Brain pericyte (primary cell): ENCODE measurements at places on chromosomes 5 and 9.

DNA sequence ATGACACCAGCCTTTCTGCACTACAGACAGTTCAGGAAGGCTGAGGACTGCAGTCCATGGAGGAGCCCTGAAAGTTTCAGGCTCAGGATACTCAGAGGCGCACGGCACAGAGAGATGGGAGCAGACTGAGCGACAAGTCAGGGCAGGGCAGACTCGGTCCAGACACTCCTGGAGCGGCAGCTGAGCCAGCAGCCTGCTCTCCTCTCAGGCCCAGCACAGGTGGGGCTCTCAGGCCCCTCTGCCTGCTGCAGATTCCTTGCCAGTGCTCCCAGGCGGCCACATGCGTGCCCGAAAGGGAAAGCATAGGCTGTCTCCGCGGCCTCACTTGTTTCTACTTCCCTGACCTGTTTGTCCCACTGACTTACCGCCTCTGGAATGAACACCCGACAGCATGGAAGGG, 228.3 kb downstream of the IRX2 start:
- no peak for DNase-seq

- no peak for DNase-seq
Measured at GRCh38 chr5:107295914-107296313, 374.8 kb downstream of the EFNA5 start.

- no peak for DNase-seq
Measured at GRCh38 chr9:118686959-118687358, 682.3 kb downstream of the BRINP1 start.

- no peak for DNase-seq
Measured at GRCh38 chr5:179148703-179149170, 88.6 kb downstream of the ZNF354C start.

DNA sequence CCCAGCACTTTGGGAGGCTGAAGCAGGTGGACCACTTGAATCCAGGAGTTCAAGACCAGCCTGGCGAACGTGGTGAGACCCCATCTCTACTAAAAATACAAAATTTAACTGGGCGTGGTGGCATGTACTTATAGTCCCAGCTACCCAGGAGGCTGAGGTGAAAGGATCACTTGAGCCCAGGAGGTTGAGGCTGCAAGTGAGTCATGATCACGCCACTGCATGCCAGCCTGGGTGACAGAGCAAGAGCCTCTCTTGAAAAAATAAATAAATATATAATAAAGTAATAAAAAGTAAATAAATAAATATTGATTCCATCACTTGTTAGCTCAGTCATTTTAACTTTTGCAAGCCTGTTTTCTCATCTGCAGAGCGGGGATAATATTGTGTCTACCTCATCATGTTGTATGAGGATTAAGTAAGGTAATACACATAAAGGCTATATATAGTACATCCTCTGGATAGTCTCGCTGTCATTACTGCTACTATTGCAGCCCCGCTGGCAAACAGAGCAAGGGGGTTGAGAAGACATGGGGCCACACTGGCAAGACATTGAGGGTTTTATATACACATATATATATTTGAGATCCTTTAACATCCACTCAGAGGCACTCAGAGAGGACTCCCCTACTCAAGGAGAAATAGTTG, 210.9 kb downstream of the C9orf152 start:
- DNase-seq: no peak

DNA sequence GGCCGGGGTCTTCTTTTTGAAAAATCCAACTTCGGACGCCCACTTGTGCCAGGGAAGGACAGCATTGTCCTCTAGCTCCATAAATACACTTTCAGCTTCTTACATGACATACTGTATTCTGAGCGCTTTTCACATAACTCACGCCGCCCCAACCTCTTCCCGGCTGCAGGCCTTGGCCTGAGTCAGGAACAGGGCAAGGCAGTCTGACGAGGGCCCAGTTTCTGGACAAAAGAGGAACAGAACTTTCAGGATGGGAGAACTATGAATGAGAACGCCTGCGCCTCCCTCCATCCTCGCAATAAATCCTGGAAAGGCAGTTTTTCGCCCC, 650 bp downstream of the DCTN4 start:
- DNase-seq: no peak

- no peak for DNase-seq
Measured at GRCh38 chr5:68440245-68440644, 224.7 kb downstream of the PIK3R1 start.

GRCh38 chr5:113218200-113218599, 216.6 kb downstream of the TSSK1B start:
- DNase-seq: no peak

DNA sequence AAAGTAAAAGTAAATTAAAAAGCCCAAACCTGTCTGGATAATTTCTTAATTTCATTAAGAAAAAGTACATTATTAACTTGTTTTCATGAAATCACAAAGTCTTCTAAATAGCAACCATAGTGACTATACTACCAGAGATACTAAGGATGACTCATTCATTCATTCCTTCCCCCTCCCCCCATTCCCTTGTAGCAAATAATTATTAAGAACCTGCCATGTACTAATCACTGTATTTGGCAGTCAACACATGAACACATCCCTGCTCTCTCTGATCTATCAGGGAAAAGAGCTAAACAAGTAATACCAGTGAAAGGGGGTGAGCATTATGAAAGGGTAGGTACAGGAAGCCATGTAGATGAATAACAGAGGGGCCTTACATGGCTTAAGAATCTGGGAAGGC, 203.9 kb downstream of the CWC27 start:
- DNase-seq: no peak

DNA sequence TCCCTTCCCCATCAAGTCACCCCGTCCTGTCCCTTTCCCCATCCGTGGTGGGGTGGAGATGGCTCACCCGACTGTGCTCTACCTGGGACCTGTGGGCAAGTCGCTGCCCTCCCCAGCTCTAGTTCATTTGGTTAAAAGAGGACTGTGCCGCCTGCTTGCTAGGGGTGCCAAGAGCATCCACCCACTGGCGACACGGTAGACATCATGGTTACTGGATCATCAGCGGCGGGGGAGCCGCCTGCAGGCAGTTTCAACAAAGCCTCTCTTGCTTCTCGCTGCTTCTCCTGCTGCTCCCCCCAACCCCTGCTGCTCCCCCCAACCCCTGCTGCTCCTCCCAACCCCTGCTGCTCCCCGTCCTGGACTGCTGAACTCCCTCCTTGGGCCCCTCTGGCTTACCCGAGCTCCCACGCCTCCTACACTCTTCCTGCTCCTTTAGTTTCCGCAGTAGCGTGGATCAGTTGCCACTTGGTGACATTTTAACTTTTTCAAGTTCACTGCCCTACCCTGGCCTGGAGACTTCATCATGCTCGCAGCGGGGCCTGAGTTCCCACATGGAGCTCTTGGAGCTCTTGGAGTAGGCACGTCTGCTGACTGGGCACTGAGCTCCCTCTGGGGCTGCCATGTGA, 22.0 kb upstream of the SCGB3A1 start:
- no peak for DNase-seq

- DNase-seq: no peak
Measured at GRCh38 chr5:100647461-100648230, 112.5 kb downstream of the FAM174A start.

DNA sequence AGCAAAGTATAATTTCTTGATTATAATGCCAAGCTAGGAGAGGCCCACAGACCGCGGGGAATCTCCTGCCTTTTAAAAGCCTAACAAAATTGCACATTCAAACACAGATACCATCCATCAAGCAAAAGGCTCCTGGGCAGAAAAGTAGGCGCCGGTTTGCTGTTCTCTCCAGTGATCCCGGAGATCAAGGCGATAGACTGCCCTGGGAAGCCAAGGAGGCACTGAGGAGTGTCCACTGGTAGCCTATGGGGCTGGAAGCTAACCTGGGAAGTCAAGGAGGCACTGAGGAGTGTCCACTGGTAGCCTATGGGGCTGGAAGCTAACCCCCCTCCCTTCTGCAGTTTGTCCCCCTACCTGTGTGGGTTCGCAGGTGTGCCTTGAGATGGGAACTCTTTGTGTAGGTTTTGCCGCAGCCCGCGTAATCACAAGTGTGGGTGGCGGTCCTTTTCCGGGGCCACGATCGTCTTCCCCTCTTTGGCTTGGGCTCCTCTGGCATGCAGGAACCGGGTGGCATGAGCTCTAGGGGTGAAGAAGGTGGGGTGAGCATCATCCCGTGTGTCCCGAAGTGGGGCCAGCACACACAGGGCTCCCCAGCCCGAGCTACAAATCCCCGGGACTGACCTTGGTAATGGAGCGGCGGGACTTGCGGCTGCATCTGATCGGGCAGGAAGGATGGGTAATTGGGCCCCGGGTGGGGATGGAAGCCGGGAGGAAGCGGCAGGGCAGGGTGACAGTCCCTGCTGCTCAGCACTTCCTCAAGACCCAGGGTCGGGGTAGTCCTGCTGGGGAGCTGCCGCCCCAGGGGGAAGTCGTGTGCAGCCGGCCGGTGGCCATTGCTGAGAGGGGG, 2.7 kb downstream of the KLF4 start:
- DNase-seq: no peak

DNA sequence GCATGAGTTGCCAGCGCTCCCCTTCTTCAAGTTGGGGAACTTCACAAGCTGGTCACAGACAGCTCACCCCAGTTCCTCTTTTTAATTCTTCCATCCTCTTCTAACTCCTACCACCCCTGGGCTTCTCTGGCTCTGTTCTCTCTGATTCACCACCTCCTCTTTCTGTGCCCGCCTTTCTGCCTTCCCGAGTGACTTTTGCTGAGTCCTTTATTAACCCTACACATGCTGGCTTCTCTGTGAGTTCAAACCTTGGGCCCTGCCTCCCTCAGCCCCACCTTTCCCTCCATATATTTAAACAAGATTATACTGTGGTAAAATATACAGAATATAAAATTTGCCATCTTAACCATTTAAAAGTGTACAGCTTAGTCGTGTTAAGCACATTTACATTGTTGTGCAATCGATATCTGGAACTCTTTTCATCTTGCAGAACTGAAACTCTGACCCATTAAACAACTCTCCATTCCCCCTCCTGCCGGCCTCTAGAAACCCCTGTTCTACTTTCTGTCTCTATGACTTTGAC, 32.0 kb downstream of the SLC46A2 start:
- DNase-seq: no peak

DNA sequence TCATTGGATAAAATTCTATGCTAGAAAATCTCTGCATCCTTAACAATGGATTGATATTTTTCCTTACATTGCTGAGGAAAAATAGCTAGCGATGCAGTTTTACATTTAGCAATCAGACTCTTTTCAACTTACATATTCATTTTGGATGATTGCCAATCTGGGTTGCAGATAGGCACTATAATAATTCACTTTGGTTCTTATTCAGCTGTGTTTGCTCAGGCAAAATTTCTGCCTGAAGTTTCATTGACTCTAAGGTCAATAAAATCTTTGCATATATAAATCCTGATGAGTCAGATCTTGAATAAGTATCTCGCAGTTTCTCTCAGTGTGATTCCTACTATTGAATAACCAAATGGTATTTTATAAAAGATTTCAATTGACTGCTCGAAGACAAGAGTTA, 1105.8 kb downstream of the CDH18 start:
- no peak for DNase-seq

DNA sequence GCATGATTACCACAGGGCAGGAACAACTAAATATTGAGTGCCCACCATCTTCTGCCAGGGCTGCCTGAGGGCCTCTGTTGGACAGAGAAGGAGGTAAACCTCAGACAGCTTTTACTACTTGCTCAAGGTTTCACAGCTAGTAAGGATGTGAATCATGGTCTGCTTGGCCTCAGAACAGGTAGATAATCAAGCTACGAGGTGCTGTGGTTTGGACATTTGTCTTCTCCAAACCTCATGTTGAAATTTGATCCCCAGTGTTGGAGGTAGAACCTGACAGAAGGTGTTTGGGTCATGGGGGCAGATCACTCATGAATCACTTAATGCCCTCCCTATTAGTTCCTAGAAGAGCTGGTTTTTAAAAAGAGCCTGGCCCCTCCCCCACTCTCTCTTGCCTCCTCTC, 541.2 kb upstream of the TRPC7 start:
- no peak for DNase-seq

GRCh38 chr9:98438666-98439065, 183.2 kb upstream of the TBC1D2 start:
- no peak for DNase-seq

DNA sequence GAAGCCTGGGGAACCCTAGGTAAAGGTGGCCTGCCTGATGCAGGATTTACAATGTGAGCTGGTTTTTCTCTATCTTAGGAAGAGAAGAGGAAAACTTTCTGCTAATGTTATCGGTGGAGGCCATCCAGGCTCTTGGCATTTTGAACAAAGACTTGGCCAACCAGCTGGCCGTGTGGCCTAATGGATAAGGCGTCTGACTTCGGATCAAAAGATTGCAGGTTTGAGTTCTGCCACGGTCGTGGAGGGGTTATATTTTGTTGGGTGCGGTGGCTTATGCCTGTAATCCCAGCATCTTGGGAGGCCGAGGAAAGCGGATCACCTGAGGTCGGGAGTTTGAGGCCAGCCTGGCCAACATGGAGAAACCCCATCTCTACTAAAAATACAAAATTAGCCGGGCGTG, 9.6 kb downstream of the C9orf152 start:
- no peak for DNase-seq

GRCh38 chr9:28166179-28166578, 592.9 kb upstream of the C9orf72 start:
- DNase-seq: no peak

DNA sequence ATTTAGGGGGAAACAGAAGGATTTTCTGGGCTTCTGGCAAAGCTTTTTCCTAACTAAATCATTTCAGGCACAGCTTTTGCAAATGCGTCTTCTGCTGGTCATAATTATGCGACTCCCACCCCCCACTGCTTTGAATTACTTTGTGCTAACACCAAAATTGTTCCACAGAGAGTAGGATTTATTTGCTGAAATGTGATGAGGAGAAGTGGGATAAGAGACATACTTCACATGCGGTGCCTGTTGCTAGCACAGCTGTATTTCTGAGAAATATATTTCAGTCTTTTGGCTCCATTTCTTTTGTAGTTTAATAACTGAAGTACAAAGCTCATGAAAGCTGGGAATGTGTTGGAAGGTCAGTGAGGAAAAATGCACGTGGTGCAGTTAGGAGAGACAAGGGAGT, 83.2 kb upstream of the TAS2R1 start:
- no peak for DNase-seq

DNA sequence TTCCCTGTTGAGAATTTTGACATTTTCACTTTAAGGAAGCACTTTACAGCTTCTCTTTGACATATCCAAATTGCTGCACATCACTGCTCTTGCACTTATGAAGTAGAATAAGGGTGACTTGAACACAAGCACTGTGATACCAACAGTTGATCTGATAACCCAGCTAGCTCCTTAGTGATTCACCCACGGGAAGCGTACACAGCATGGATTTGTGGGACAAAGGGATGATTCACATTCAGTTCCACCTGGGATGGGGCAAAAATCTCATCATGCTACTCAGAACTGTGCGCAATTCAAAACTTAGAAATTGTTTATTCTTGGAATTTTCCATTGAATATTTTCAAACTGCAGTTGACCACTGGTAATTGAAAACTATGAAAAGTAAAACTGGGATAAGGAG, 1565.5 kb upstream of the CDH9 start:
- DNase-seq: no peak

GRCh38 chr9:20981486-20981885, 50.0 kb downstream of the HACD4 start:
- DNase-seq: no peak

- no peak for DNase-seq
Measured at GRCh38 chr5:87020099-87020934, 247.4 kb upstream of the RASA1 start.

- DNase-seq: no peak
Measured at GRCh38 chr9:7089406-7090193, 331.8 kb downstream of the KDM4C start.

GRCh38 chr9:13175732-13176131, 103.8 kb downstream of the MPDZ start:
- no peak for DNase-seq
